IMR-90 (cell line): ENCODE measurements at places on chromosomes 2 and 18. TPM values are rescaled to one million over a fixed set of nuclear protein-coding genes. Genes with fewer than 3 reads are reported as not detected.

The SNED1 gene
- polyA plus RNA-seq = 3.4 and 3.7 TPM in 2 replicates

The BCL2 gene
- 0.24 and 0.33 TPM in 2 replicates for polyA plus RNA-seq

The ILKAP gene
- 44.2 and 44.4 TPM in 2 replicates for polyA plus RNA-seq

The ASB18 gene
- not detected in 2 replicates for polyA plus RNA-seq

The IL1B gene
- polyA plus RNA-seq = 3.2 and 4.4 TPM in 2 replicates

The SPHKAP gene
- polyA plus RNA-seq = not detected in 2 replicates

The ALPP gene
- polyA plus RNA-seq = not detected in 2 replicates

The COLEC12 gene
- polyA plus RNA-seq = 0.83 and 1.0 TPM in 2 replicates

The DCC gene
- polyA plus RNA-seq = 0.31 and 0.67 TPM in 2 replicates

The CDK15 gene
- polyA plus RNA-seq = 15.7 and 16.1 TPM in 2 replicates

The SERPINB11 gene
- 0.12 TPM in 1 of 2 replicates, not detected in the other for polyA plus RNA-seq

The CYP27C1 gene
- polyA plus RNA-seq = not detected in 2 replicates

The ABCG8 gene
- polyA plus RNA-seq = not detected in 2 replicates

The CTNNA2 gene
- polyA plus RNA-seq = not detected in 2 replicates

The VWA3B gene
- not detected in 2 replicates for polyA plus RNA-seq

The MAP2 gene
- 0.26 and 0.29 TPM in 2 replicates for polyA plus RNA-seq

The LCT gene
- polyA plus RNA-seq = not detected in 2 replicates

The TMEM163 gene
- polyA plus RNA-seq = not detected in 2 replicates

The SLC35F5 gene
- polyA plus RNA-seq = 22.6 and 30.5 TPM in 2 replicates

The ST8SIA5 gene
- 0.03 TPM in 1 of 2 replicates, not detected in the other for polyA plus RNA-seq

The R3HDM1 gene
- polyA plus RNA-seq = 38.0 and 38.1 TPM in 2 replicates
